Stimulated activated CD4-positive, alpha-beta T cell treated with anti-CD3 and anti-CD28 coated beads, Interleukin-4, amount 100 ng/mL, for 4 hours (primary cell): ENCODE measurements at places on chromosomes 2 and 18.
A peak's percentile ranks its signal among the peaks of the same experiment; 100 is the strongest.

DNA sequence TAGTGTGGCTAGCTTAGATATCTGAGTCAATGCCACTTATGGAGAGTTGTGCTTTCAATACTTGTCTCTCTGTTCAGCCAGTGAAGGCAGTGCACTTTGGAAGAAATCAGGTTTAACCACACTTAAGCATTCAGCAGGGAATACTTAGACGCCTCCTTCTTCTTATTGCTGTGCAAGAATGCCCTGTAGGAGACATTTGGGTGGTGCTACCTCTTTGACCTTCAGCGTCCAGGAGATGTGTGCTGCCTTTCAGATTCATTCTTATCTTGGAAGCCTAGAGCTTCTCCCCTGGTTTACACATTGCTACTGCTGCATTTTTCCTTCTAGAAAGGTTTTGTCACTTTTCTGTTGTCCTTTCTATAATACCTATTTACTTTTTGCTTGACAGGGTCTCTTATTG is 350.5 kb downstream of the ARL6IP6 start:
- no peak for DNase-seq

- DNase-seq, result peak; percentile 49
These were observed 396 bp downstream of the CNOT9 start for GRCh38 chr2:218569038-218569431.

DNA sequence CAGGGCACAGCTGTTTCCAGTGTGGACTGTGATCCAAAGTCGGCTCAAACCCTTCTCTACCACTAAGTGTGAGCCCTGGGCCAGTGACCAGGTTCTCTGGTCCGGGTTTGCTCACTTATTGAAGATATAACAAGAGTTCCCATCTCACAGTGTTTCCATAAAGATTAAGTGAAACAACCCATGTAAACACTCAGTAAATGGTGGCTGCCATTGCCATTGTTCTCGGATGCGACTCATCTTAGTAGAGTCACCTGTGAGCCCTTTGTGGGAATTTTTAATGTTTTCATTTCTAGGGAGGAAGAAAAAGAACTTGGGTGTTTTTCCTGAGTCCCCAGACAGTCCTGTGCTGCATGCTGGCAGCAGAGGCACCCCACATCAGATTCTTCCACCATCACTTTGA is 53.4 kb downstream of the TPGS2 start:
- no peak for DNase-seq

GRCh38 chr2:6692819-6693218 is 172.9 kb downstream of the CMPK2 start:
- no peak for DNase-seq

DNA sequence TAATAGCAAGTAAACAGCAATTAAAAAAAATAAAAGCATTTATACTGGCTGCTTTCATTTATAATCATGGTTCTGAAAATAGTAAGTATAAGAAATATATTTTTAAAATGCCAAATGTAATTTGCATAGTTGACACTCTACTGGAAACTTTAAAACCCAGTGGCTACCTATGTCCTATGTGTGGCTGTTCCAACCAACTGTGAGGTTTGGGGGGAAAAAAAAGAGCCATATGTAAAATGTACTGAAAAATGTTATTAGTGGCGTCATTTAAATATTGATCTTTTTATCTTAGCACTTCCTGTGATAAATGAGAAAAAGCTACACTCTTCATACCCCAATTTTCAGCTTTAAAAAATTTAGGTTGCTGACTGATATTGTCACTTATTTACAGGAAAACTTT is 270.7 kb downstream of the TCF4 start:
- no peak for DNase-seq

- no peak for DNase-seq
These were observed 93.3 kb downstream of the HS1BP3 start for GRCh38 chr2:20557635-20558034.

- DNase-seq, result no peak
These were observed 181.1 kb upstream of the ACAA2 start for GRCh38 chr18:49994410-49994809.

DNA sequence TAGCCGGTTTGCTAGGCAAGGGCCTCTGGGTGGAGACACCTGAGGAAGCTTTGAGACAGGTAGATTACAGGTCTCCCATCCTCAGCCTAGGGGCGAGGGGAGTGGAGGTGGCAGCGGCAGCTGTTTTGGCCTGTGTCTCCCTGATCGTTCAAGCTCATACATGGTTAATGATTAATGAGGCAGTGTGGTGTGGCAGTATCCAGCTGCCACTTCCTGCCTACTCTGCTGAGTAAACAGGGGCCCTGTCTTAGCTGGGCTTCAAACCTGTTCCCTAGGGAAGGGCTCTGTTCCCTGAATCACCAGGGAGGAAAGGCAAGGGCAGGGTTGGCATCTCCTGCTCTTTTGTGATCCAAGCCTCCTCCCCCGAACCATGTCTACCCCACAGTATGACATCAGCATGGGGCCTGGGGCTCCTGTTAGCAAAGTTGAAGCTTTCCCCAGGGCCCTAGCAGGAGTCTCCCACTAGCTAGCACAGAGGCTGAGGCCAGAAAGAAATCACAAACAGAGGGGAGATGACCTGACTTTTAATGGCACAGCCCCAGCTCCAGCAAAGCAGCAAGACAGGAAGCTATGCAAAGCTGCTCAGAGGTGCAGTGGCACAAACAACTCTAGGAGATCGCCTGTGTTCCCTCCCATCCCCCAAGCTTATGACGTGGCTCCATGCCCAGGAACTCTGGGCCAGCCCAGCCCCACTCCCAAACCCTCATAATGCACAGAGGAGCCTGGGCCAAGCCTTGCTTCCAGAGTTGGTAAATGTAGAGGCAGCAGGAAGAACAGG is 3.7 kb upstream of the TUBA4B start:
- peak; percentile 35 for DNase-seq

- no peak for DNase-seq
These were observed 246.7 kb downstream of the BABAM2 start for GRCh38 chr2:28137221-28137620.

GRCh38 chr2:122378521-122378920 is 623.1 kb downstream of the TSN start:
- DNase-seq, result no peak

- no peak for DNase-seq
These were observed 75.6 kb downstream of the MBP start for GRCh38 chr18:77057006-77057395.

- no peak for DNase-seq
These were observed 154.7 kb downstream of the RBM43 start for GRCh38 chr2:151106805-151107506.

DNA sequence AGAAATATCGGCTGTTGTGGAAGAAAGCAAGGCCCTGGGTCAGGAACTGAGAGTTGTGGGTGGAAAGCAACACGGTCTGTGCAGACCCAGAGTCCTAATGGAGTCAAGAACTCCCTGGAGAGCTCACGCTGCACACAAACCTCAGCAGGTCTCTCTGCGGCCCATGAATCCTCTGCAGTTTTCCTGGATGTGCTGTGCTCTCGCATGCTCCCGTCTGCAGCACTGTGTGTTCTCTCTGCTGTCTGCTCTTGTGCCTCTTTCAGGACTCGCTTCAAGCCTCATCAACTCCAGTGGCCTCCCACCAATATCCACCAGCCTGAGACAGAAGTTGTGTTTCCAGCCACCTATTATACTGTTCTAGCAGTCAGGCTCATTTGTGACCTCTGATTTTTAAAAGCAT is 24.3 kb downstream of the RNU4ATAC start:
- DNase-seq, result no peak

DNA sequence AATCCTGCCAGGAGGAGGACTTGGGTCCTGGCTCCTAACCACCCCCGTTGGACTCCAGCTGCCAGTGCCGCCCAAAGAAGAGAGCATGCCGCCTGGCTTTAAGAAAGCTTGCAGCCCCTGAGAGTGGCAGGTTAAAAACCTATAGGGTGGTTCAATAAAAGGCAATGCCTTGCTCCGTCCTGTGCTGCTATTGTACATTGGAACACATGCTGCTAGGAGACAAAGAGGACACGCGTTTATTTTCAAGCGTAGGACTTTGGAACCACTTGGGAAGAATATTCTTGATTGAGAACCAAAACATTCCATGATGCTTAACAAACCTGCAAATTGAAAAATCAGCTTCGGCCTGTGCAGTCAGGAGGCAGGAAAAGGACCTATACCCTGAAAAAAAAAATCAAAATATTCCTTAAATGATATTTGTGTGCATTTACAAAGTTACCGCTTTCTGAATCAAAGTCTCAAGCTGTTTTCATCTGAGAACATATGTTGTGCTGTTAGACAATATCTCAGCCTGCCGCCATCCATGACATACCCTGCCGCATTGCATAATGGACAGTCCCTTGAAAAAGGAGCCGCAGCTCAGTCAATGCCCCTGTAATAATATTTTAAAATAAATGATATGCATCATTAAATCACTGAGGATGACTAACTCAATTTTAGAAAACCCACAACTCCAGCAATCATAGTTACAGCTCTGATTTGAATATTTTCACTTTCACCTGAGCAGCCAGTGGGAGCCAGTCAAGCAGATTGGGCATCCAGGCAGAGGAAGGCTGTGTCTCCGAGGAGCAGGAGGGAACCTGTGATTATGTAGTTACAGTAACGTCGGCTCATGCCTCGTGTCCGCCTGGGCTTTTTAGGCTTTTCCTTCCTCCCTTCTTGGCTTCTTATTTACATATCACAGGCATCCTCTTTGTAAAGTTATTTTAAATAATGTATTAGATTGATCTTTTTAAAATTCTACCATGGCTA is 805.6 kb upstream of the FANCL start:
- no peak for DNase-seq

GRCh38 chr2:172698041-172698863 is 37.4 kb upstream of the RAPGEF4 start:
- DNase-seq, result peak; percentile 23

DNA sequence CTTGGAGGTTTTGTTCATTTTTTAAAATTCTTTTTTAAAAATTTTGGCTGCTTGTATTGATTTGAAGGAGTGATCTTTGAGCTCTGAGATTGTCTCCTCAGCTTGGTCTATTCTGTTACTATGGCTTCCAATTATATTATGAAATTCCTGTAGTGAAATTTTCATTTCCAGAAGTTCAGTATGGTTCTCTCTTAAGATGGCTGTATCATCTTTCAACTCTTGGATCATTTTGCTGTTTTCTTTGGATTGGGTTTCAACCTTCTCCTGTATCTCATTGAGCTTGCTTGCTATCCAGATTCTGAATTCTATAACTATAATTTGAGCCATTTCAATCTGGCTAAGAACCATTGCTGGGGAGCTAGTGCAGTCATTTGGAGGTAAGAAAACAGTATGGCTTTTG is 270.8 kb upstream of the NT5C1B start:
- DNase-seq, result no peak

DNA sequence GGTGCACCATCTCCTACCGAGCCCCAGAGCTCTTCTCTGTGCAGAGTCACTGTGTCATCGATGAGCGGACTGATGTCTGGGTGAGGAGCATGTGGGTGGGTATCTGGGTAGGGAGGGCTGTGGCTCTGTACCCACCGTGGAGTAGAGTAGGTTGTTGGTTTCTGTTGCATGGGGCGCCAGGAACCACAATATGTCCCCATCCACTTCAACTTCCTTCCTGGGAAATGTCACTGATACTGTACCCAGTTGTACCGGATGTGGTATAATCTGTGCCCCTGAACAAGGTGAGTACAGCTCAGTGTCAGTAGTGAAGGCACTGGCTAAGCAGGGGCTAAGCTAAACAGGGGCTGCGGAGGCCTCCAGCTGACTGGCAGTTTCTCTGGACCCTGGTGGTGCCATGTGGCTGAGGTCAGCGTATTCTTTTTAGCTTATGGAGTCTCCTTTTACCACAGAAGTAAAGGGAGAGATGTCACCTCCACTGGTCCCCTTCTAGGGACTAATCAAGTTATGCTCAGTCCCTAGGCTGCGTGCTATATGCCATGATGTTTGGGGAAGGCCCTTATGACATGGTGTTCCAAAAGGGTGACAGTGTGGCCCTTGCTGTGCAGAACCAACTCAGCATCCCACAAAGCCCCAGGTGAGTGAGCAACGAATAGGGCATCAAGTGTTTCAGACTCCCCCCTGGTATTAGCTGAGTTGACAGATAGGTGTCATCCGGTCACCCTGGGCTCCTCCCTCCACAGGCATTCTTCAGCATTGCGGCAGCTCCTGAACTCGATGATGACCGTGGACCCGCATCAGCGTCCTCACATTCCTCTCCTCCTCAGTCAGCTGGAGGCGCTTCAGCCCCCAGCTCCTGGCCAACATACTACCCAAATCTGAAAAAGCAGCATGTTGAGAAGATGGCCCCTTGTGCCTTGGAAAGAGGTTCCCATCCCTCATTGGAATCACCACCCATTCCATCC is 2.7 kb downstream of the STK16 start:
- DNase-seq, result peak; percentile 79

DNA sequence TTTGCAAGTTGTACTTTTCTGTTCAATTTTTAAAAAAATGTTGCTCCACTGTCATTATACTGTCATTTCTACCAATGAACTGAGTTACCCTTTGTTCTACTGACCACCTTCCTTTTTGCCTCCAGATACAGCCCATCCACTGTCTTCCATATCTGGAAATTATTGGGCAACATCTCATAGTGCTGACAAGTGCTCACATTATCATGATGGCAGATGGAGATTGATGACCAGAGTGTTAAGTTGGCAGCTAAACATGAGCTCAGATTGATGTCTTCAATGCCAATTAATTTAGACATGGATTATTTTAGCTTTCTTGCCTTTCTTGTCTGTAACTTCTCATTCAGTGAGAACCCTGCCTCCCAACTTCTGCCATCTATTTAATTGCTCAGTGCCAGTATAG is 76.6 kb downstream of the KIAA1328 start:
- DNase-seq, result no peak

DNA sequence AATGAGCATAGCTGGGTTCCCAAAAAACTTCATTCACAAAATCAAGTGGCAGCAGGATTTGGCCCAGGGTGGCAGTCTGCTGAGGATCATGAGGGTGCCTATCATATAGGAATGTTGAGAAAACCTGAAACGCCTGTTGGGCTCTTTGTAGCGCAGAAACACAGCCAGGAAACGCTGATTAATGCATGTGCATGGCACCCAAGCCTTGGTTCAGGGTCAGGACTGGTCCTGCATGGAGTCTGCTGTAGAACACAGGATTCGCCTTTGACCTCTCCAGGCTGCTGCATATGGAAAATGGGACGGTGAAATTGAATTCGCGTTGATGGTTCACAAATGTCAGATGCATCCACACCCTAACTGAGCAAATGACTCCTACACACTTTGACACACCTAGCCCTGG is 227.9 kb upstream of the COPS8 start:
- DNase-seq, result no peak

GRCh38 chr2:198917926-198918720 is 539.6 kb downstream of the SATB2 start:
- no peak for DNase-seq

DNA sequence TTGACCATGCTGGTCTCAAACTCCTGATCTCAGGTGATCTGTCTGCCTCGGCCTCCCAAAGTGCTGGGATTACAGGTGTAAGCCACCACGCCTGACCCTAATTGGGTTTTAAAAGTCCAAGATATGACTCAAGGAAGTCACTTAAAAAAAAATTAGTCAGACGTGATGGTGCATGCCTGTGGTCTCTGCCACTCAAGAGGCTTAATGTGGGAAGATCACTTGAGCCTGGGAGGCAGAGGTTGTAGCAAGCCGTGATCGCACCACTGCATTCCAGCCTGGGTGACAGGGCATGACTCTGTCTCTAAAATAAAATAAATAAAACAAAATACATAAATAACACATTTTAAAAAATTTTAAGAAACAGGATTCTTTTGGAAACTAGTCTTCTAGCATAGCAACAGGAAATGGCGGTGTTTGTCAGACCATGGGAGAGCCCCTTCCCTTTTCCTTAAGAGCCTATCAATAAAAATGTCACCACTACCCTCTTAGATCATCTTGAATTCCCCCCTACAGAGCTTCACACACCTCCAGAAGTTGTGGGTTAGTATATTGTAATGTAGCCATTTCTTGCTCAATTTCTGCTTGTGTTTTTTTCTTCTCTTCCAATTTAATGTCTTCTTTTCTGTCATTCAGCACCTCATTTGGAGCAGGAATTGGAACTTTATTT is 20.1 kb downstream of the SFT2D3 start:
- no peak for DNase-seq

- DNase-seq, result no peak
These were observed 257.6 kb downstream of the GRB14 start for GRCh38 chr2:164363646-164364045.
